AG04449 (cell line): ENCODE measurements at places on chromosomes 3 and 15.

- no peak for DNase-seq
Observed at GRCh38 chr3:189602471-189602870, 28.7 kb upstream of the TP63 start.

- no peak for DNase-seq
Observed at GRCh38 chr15:50675535-50676144, 11.0 kb downstream of the TRPM7 start.

DNA sequence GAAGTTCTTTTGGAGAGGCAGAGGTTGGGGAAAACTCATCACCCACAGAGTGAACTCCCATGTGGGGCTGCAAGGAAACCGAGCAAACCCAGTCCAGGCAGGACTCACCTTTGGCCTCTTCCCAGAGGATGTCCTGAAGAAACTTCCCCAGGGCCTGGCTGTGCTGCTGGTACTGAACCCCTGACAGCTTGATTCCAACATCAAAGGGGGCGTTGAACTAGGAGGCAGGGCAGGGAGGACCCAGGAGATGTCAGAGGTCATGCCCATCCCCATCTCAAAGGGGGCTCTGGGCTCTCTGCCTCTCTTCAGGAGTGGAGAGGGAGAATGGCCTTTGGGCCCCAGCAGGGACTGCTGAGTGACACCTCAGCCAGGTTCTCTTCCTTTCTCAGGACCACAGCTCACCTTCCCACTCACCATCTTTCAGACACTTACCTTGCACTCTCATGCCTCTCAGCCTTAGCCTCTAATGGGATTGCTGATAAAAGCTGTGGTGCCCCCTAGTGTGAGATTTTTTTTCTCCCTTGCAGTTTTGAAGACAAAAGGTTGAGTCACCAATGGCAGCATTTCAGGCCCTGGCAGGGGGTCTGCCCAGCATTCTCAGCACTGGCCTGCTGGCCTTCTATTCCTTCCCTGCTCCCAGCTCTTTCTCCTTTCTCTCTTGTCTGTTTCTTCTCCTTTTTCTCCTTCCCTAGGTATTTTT lies 6.0 kb downstream of the GHRL start:
- no peak for DNase-seq

DNA sequence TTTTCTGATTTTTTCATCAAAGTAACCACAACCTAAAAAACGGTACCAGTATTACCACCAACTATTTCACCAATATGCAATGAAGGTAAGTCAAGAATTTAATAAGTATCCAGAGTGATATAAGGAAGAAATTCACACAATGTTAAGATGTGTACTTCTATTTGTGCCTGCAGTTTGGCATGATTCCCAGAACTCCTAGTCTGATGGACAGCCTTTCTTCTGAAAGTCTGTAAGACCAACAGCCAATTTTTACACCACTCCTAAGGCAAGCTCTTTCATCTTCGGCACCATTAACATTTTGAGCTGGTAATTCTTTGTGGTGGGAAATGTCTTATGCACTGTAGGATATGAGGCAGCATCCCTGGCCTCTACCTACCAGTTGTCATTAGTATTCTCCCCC lies 108.3 kb downstream of the VPS13C start:
- DNase-seq, result no peak

GRCh38 chr3:97510795-97511194 lies 253.8 kb upstream of the ARL6 start:
- DNase-seq, result no peak

DNA sequence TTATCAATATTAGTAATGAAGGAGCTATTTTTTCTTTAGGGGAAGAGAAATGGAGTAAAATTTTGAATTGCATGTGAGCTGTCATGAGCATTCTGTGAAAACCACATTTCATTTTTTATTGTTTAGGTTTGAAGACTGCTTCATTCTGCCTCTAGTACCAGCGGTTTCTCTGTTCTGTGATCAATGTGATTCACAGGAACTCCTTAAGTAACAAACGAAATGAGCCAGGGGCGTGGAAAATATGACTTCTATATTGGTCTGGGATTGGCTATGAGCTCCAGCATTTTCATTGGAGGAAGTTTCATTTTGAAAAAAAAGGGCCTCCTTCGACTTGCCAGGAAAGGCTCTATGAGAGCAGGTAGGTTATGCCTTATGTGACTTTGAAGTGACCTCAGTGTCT lies 13.0 kb downstream of the NIPA2 start:
- no peak for DNase-seq

- DNase-seq, result no peak
Observed at GRCh38 chr3:120093119-120093910, 932 bp downstream of the GSK3B start.

GRCh38 chr3:37586280-37586679 lies 275.4 kb upstream of the CTDSPL start:
- no peak for DNase-seq

DNA sequence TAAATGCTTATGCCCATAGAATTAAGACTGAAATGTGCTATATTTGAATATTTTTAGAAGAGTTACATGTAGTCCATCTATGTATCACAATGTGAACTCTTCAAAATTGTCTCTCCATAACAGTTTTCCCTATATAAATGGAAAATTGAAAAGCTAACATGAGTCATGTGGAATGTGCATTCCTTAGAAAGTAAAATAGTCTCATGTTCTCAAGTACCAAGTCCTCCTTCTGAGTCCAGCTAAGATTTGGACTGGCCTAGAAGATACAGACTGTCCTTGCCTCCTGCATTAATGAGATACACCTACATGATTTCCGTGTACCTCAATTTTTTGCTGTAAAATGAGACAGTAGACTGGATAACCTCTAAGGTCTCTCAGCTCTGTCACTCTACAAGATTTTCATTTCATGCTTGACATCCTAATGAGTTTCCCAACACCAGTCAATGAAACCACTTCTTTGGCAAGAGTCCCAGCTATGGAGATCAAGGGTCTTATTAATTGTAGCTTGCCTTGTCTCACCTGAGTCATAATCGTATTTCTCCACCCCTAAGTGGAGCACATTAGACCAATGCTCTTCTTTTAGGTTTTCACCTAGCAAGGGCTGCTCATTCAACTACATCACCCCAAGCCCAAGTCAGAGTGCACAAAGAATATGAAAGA lies 350.6 kb upstream of the IL12A start:
- DNase-seq, result no peak

DNA sequence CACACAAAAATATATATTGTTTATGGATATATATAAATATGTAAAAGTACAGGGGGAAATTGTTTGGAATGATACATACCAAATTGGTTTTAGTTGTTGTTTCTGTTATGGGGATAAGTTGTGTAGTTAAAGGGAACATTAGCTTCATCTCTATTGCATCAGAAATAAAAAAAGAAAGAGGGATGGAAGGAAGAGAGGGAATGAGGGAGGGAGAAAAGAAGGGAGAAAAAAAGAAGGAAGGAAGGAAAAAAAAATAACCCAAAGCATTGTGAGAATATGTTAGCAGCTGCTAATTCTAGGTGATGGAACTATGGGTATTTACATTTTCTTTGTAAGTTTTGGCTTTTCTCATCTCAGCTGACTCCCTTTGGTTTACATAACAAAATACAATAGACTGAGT lies 1.3 kb downstream of the CCR8 start:
- no peak for DNase-seq

DNA sequence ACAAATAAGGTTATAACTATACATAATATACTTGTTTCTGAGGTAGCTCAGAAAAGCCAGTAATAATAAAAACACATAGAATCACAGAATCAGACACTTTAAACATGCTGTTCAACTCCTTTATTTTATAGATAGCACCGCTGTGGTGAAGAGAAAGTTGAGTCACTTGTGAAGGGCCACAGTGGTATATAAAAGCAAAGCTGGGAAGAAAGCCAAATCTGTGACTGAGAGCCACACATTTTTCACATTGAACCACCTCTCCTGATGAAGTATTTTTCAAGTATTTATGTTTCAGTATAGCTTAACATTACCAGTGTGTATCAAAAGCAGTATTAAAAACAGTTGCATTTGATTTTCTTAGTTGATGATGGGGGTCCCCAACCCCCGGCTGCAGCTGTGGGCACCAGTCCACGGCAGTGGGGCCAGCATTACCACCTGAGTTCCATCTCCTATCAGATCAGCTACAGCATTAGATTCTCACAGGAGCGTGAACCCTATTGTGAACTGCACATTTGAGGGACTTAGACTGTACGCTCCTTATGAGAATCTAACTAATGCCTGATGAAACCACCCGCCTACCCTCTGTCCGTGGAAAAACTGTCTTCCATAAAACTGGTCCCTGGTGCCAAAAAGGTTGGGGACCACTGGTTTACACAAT lies 46.2 kb downstream of the TBL1XR1 start:
- peak; percentile 67 for DNase-seq

GRCh38 chr3:181794011-181794790 lies 82.5 kb downstream of the SOX2 start:
- DNase-seq, result no peak
